ENCODE measurements at places on chromosomes 16 and 17.

DNA sequence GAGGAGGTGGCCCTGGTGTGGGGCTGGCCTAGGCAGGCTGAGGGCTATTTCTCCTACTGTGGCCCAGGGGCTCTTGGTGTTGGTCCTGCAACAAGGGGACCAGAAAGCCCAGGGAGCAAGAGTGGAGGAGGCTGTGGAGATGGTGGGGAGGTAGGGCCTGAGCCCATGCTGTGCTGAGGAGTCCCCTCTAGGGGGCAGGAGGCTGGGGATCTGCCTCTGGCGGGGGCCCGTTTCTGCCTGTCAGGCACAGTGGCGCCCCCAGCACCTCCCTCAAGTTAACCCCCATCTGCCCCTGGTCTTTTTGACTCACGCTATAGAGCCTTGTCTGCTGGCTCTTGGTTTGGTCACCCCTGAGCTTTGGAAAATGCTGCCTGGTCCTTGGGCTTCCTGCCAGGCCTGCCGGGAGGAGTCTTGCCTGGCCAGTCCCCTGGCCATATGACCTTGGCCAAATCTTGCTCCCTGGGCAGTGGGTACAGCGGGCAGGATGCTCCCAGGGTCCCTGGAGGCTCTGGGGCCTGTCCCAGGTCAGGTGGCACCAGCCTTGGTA, 5.9 kb downstream of the BAIAP2 start:
- H3K4me1 ChIP-seq: peaks cover 5% of the 10 kb centered on the region
- no peak overlapping the region for H3K27ac ChIP-seq
- H3K4me3 ChIP-seq: no peak overlapping the region
- H3K36me3 ChIP-seq: no peaks in the 10 kb centered on the region

GRCh38 chr16:23433261-23433920, 19.6 kb downstream of the COG7 start:
- DNase-seq: no peak
- H3K27me3 ChIP-seq: no peaks in the 10 kb centered on the region
- no peaks in the 10 kb centered on the region for H3K4me1 ChIP-seq
- H3K4me3 ChIP-seq: no peak overlapping the region

GRCh38 chr17:35373984-35374765, 754 bp upstream of the SLFN11 start:
- H3K4me1 ChIP-seq: peaks cover 46% of the 10 kb centered on the region
- peak; percentile 72 for DNase-seq
- H3K27ac ChIP-seq: peak overlapping the region; percentile 97
- H3K4me3 ChIP-seq: peak overlapping the region; percentile 81

GRCh38 chr17:11506635-11507034, 91.6 kb upstream of the DNAH9 start:
- no peaks in the 10 kb centered on the region for H3K36me3 ChIP-seq
- H3K27ac ChIP-seq: no peak overlapping the region
- peak; percentile 58 for DNase-seq
- H3K4me3 ChIP-seq: no peak overlapping the region
- no peaks in the 10 kb centered on the region for H3K27me3 ChIP-seq
- no peaks in the 10 kb centered on the region for H3K4me1 ChIP-seq

GRCh38 chr17:11628374-11628773, 30.1 kb downstream of the DNAH9 start:
- H3K36me3 ChIP-seq: no peaks in the 10 kb centered on the region
- no peak overlapping the region for H3K4me3 ChIP-seq
- peaks cover 3% of the 10 kb centered on the region for H3K27me3 ChIP-seq
- no peak overlapping the region for H3K27ac ChIP-seq
- H3K4me1 ChIP-seq: no peaks in the 10 kb centered on the region
- no peak for DNase-seq

DNA sequence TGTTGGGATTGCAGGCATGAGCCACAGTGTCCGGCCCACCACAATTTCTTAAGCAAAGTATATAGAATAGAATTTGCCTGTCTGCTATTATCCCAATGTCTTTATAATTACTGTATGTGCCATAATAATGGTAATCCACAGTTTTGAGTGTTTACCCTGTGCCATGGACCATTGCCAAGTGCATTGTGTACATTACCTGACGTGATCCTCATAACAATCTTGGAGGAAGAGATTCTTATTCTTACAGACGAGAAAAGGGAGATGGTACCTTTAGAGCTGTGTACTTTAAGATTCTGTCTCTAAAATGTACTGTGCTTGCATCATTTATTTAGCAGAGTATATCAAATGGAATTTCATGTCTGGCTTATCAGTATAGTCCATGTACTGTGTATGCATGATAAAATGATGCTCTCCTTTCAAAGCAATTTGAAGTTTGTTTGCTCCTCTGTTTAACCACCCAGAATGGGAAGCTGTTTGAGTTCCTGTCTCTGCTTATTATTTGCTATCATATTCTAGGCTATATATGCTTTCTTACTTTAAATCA, 13.8 kb upstream of the CDR2 start:
- no peaks in the 10 kb centered on the region for H3K4me1 ChIP-seq
- DNase-seq: no peak
- H3K4me3 ChIP-seq: no peak overlapping the region
- H3K36me3 ChIP-seq: no peaks in the 10 kb centered on the region
- H3K27me3 ChIP-seq: no peaks in the 10 kb centered on the region
- no peak overlapping the region for H3K27ac ChIP-seq

DNA sequence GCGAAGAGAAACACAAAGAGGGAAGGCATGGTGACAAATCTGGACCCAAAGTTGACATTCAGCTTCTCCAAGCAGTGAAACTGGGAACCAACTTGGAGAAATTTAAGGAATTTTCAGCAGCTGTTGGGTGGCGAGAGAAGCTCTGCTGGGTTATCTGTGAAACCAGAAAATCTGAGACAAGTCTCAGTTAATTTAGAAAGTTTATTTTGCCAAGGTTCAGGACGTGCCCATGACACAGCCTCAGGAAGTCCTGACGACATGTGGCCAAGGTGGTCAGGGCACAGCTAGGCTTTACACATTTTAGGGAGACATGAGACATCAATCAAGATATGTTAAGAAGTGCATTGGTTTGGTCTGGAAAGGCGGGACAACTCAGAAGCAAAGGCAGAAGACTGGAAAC, 11.2 kb upstream of the CD300LF start:
- no peak overlapping the region for H3K4me3 ChIP-seq
- no peak for DNase-seq
- no peaks in the 10 kb centered on the region for H3K36me3 ChIP-seq
- no peak overlapping the region for H3K27ac ChIP-seq
- no peaks in the 10 kb centered on the region for H3K4me1 ChIP-seq

GRCh38 chr16:75742424-75743047, 16.2 kb upstream of the CPHXL start:
- no peaks in the 10 kb centered on the region for H3K4me1 ChIP-seq
- H3K27me3 ChIP-seq: no peaks in the 10 kb centered on the region
- no peak overlapping the region for H3K4me3 ChIP-seq
- DNase-seq: no peak

GRCh38 chr16:47144559-47144877, 773 bp upstream of the NETO2 start:
- no peaks in the 10 kb centered on the region for H3K27me3 ChIP-seq
- no peak overlapping the region for H3K4me3 ChIP-seq
- H3K27ac ChIP-seq: no peak overlapping the region
- no peaks in the 10 kb centered on the region for H3K36me3 ChIP-seq
